ENCODE measurements at places on chromosomes 16 and 17.

DNA sequence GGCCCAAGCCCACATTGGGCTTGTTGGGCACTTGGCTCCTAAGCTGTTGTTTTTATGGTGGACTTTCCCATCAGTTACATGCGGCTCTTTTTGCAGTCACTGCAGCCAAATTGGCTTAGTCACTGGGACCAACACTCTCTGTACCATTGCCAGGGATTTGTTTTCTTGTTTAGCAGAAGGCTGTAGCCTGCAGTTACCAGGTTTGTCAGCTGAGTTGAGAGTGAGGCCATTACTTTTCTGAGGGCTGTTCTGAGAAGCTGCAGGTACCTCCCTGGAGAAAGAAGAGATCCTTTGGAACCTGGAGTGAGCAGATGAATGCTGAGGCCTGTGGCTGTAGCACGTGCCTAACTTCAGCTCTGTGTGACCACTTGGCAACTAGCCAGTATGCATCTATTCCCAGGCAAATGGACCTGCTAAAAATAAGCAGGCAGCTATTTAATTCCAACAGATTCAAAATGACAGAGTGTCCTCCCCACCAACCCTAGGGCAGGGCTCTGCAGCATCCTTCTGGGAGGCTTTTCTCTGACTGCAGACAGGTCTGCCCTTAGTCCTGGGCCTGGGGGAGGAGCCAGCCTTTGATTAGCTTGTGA, 12.9 kb downstream of the AKAP1 start:
- peak; percentile 55 for DNase-seq

DNA sequence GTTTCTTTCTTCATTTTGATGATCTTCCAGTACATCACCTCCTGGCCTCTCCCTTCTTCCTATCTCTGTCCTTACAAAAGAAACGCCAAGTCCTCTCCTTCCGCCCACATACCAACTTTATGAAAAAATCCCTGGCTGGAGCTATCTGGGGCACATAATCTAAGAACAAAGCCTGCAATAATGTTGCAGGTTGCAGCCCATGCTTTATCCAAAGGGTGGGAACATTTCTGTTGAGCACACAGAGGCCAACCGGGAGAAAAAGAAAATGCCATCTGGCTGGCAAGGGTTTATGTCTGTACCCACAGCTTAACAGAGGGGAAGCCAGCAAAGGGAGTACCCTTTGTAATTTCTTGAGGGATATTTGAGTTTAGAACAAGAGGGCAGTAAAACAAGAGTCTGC, 409.6 kb downstream of the SOX9 start:
- no peak for DNase-seq

DNA sequence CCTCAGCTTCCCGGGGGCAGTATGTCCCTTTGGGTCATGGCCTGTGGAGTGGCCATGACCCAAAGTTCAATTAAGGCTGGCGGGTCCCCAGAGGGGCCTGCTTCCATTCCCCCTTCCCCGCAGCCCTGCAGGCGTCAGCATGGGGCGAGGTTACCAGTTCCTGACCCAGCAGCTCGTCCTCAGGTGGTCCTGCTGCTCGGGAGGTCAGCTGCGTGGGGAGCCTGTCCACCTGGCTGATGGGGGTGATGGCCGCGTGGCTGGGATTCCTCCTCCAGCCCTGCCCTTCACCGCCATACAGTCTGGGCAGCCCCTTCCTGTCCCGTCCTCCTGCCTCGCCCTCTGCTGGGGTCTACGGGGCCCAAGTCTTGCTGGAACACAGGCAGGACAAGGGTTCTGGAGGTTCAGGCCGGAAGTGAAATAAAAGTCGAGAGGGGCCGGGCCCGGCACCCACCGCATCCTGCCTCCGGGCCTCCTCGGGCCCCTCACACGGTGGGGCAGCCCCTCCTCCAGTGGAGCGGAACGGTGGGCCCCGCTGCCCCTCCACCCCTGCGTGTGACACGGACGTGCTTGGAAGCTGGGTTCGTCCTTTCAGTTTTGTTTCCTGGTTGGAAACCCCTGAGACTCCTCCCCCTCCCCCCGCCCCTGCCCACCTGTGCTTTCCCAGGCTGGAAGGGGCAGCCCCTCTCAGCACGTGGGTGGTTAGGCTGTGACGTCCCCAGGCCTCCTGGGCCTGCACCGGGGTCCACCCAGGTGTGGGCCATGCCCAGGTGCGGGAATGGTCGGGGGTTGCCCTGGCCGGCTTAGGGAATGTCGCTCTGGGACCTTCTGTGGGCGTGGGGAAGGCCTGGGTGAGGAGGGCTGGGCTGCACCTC, 6.8 kb downstream of the UBALD2 start:
- DNase-seq, result no peak

- peak; percentile 15 for DNase-seq
These were observed 49.4 kb upstream of the GSE1 start for GRCh38 chr16:85563515-85564276.

GRCh38 chr17:42329025-42329976, 41.0 kb downstream of the STAT5A start:
- no peak for DNase-seq

GRCh38 chr16:82891424-82891823, 264.7 kb downstream of the CDH13 start:
- DNase-seq, result no peak

DNA sequence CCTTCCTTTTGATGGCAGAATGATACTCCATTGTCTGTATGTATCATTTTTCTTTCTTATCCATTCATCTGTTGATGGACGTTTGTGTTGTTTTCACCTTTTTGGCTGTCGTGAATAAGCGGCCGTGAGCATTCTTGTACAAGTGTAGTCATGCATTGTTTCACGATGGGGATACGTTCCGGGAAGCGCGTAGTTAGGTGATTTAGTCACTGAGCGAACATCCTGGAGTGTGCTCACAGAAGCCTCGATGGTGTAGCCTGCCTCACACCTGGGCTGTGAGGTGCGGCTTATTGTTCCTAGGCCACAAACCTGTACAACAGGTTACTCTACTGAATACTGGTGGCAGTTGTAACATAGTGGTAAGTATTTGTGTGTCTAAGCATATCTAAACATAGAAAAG, 136.5 kb downstream of the CMIP start:
- no peak for DNase-seq

- no peak for DNase-seq
These were observed 143.3 kb downstream of the AATF start for GRCh38 chr17:37092071-37092470.

DNA sequence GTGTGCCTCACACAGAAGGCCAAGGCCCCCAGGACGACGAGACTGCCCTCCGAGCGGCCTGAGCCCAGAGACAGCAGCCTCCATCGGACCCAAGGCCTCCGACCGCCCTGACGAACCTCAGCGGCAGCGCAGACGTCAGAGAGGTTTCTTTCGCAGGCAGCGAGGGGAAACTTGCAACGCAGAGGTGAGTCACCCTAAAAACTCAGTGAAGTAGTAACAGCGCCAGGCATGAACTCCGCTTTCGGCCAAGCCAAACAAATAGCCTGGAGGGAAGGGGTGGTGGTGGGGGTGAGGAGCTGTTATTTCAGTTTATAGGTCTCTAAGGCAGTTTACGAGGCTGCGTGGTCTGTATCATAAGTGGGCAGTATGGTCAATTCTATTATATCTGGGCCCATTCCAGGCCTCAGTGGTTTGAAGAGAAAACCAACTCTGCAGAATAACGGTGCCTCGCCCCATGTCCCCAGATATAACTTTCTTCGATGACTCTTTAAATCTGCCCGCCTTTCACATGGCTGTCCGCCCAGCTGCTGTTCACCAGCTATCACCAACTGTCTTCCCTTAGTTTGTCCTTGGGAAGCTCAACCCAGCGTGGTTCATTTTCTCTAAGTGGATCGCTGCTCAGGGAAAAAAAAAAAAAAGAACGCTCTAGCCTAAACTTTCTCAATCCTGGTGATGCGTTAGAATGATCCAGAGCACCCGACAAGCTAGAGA, 43.5 kb upstream of the FOXF1 start:
- no peak for DNase-seq

DNA sequence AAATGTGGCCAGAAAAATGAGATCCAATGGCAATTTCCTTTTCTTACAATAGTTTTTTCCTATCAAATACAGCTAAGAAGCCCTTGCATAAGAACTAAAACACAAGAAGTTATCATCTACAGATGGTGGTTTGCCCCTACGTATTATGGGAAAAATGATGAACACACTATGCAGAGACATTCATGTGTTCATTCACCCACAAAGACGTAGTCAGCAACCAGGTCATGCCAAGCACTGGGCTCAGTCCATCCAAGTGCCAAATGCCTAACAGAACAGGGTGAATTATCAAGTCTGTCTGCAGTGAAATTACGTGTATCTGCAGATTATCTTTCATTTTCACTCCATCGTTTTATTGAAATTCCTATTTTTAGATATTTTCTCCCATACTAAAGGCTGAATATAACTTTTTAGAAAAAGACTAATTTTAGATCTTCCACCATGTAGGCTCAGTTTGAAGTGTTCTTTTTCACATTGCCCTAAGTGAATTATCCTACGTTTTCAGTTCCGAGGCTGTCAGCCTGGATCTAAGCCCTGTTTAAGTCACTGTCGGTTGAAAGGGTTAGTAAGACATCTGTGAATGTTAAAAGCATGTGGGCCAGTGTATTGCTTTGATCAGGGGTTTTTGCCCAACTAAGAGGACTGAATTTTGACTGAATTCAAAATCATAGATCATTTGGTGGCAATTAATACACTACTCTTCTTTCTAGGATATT, 78.1 kb upstream of the DHX40 start:
- no peak for DNase-seq

- DNase-seq, result no peak
These were observed 183.0 kb downstream of the PHKB start for GRCh38 chr16:47644166-47644565.

DNA sequence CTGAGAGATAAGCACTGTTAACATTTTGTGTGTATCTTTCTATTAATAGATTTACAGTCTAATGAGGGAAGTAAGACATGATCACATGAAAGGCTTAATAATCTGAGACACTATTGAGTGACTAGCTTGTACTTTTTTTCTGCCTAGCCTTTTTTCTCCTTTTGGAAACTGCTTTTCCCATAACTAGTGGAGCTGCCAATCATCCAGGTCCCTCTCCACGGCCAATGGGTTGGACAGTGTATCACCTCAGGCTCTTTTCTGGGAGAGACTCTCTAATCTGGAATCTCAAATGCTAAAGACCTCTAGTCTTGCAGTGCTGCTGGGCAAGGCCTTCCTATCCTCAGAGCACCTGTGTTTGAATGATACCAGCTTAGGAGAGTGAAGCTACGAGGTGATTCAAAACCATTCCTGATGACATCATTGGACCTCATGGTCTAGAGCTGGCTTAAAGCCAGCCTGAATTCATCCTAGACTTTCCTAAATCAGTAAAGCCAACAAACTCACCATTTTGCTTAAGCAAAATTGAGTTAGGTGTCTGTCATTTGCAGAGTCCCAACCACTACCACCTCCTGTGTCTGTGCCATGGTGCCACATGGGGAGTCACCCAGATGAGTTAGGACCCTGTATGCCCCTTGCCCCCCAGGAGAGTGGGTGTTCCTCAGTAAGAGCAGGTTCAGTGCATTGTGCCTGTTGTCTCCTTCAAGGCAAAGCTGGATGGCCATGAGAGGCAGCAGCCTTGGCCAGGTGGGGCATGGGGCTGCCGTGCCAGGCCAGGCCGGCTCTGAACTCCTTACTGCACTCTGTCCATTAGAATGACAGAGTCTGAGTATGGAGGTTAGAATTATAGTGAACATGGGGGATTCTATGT, 62.9 kb downstream of the SPECC1 start:
- no peak for DNase-seq

- no peak for DNase-seq
These were observed 175.4 kb downstream of the WSCD1 start for GRCh38 chr17:6245301-6246177.

- peak; percentile 60 for DNase-seq
These were observed 142.6 kb upstream of the PLCG2 start for GRCh38 chr16:81636298-81636993.

GRCh38 chr17:2400474-2400866, 390 bp downstream of the MNT start:
- peak; percentile 52 for DNase-seq

GRCh38 chr16:87789437-87790291, 23.9 kb upstream of the KLHDC4 start:
- DNase-seq, result no peak

GRCh38 chr17:65583921-65584603, 22.6 kb upstream of the AXIN2 start:
- DNase-seq, result no peak

GRCh38 chr16:71356051-71356740, 2.3 kb upstream of the CALB2 start:
- no peak for DNase-seq

GRCh38 chr16:46739934-46740333, 8.2 kb downstream of the MYLK3 start:
- DNase-seq, result no peak

- DNase-seq, result no peak
These were observed 16.8 kb upstream of the TRPV2 start for GRCh38 chr17:16398270-16399267.

- no peak for DNase-seq
These were observed 262.6 kb downstream of the PRKCA start for GRCh38 chr17:66564992-66565465.

GRCh38 chr16:183005-183404, 2.7 kb downstream of the HBQ1 start:
- DNase-seq, result no peak

DNA sequence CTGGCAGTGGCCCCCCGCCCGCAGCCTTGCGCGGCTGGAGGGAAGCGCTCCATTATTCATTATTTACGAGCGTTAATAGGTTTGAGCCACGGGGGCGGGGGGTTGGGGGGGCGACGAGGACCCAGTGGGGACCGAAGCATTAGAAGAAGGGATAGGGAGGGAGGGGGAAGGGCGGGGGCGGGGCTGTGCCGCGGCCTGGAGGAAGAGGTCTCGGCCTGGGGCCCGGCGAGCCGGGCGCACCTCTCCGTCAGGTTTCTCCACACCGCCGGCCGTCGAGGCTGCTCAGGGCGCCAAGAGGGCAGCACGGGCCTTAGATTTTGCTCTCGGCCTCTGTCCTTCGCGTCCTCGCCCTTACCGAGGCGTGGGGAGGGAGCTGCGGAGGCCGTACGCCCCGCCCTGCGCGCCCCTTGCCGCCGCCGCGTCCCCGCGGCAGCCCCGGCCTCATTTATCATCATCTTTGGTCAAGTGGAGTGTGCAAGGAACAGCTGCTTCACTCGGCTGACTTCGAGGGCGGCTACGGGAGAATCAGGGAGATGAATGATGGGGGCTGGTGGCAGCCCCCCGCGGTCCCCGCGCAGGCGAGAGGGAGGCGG, 54.2 kb downstream of the SREBF1 start:
- peak; percentile 85 for DNase-seq

DNA sequence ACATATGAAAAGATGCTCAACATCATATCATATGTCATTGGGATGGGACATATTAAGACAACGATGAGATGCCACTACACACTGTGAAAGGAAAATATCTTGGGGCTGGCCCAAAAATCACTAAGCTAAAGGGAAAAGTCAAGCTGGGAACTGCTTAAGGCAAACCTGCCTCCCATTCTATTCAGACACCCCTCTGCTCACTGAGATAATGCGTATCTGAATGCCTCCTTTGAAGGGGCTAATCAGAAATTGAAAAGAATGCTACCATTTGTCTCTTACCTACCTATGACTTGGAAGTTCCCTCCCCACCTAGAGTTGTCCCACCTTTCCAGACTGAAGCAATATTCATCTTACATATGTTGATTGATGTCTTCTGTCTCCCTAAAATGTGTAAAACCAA, 11.2 kb upstream of the TRIM25 start:
- no peak for DNase-seq

Measured in NCI-H1417 (cell line).